Head of caudate nucleus (tissue), 42 donors: ENCODE measurements at places on chromosomes 2 and 18.
A peak's percentile ranks its signal among the peaks of the same experiment; 100 is the strongest.

DNA sequence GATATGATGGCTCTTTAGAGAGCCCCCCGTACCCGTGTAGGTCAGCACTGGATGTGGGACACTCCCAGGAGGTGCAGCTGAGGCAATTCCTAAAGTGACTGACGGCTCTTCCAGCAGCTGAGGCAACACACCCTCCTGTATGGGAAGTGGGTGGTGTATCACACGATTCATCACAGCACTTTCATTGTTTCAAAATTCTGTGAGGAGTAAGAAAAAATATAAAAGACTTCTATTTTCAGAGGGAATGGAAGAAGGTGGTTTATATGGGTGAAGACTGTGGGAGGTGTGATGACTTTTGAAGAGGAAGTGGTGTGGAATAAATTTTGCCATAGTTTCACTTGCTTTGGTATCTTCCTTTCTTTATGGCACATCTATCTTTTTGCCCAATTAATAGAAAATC is 22.3 kb downstream of the QPCT start:
- DNase-seq: peak; percentile 71

- DNase-seq: no peak
Observed at GRCh38 chr2:234403074-234403473, 93.8 kb downstream of the ARL4C start.

DNA sequence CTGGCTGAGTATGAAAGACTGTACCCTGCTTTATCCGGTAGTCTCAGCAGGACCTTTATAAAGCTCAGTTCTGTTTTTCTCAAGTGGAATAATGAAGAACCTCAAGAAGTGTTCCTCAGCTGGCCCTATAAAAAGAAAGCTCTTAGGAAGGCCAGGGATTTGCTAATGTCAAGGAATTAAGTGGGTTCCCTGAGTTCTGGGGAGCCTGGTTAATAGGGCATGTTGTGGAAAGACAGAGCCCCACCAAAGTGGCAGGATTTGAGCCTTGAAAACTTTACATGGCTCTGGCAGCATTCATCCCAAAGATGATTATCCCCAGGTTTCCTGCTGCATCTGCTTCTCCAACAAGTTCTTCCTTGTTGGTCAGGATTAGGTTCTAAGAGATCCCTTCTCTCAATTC is 6.9 kb upstream of the DYSF start:
- no peak for DNase-seq

- DNase-seq: no peak
Observed at GRCh38 chr18:45547910-45548309, 67.4 kb upstream of the SLC14A2 start.

DNA sequence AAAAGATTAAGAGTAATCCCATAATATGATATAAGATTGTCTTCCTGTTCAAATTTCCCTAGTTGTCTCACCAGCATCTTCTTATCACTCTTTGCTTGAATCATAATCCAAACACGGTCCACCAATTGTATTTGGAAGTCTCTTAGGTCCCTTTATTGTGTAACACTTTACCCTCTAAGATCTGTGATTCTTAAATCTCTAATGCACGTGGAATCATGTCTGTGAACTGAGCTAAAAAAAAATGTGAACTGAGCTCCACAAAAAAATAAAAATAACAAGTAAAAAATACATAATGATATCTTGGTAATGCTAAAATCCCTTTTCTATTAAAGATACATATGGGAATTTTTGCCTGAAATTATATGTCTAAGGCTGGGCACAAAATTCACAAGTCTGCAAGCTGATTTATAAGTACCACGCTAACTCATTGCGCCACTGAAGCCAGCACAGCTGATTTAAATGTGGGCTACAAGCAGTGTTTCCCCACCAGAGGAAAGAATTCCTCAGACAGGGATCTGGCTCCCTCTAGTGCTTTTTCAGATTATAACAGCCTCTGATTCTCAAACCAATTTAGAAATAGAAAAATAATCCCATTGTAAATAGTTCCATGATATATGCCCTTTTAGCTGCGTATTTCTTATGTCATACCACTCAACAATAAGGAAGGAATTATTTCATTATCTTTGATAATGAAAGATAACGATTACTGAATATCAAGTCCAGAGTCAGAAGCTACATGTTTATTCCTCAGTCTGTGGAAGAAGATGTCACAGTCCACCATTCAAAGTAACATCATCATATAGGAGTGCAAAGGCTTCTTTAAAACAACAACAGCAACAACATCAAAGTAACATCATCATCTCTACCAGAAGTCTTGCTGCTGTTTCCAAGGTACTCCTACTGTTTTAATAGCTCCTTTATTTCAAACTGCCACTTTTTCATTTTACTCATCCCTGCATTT is 22.9 kb downstream of the RBM43 start:
- peak; percentile 69 for DNase-seq

GRCh38 chr2:102368461-102369109 is 13.0 kb downstream of the IL18R1 start:
- no peak for DNase-seq

GRCh38 chr2:16135196-16135912 is 195.0 kb downstream of the MYCN start:
- no peak for DNase-seq

DNA sequence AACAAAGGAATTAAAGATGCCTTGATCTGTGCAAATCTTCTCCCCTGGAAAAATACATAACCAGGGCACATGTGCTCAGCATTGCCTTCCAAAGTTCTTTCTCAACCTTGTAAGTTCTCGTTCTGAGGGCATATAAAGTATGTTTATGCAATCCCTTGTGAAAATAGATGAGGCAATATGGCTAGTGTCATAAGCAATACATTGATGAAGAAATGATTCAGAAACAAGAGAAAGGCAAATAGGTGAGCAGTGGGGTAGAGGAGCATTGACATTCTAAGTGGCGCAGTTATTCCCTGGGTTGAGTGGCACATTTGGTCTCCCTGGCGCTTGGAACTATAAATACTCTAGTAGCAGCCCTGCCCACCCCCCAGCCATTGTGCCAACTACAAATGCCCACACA is 57.4 kb upstream of the PGAP1 start:
- no peak for DNase-seq

- DNase-seq: no peak
Observed at GRCh38 chr2:83459456-83459855, 999.6 kb downstream of the SUCLG1 start.

- no peak for DNase-seq
Observed at GRCh38 chr2:34656632-34657031, 1057.5 kb upstream of the FAM98A start.

DNA sequence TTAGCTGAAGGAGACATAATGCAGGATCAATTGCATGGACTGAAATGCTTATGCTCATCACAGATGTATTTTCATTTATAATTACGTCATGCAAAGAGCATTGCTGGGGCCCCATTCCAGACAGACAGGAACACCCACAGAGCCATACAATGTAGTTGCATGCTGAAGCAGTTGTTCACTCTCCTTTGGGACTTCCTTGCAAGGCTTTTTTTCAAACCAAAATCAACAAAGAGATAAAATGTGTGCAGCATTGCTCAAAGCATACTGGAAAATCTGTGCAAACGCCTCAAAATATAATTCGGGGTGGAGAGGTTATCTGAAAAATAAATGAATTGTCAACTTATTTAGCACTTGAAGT is 463.2 kb downstream of the CDH2 start:
- no peak for DNase-seq

DNA sequence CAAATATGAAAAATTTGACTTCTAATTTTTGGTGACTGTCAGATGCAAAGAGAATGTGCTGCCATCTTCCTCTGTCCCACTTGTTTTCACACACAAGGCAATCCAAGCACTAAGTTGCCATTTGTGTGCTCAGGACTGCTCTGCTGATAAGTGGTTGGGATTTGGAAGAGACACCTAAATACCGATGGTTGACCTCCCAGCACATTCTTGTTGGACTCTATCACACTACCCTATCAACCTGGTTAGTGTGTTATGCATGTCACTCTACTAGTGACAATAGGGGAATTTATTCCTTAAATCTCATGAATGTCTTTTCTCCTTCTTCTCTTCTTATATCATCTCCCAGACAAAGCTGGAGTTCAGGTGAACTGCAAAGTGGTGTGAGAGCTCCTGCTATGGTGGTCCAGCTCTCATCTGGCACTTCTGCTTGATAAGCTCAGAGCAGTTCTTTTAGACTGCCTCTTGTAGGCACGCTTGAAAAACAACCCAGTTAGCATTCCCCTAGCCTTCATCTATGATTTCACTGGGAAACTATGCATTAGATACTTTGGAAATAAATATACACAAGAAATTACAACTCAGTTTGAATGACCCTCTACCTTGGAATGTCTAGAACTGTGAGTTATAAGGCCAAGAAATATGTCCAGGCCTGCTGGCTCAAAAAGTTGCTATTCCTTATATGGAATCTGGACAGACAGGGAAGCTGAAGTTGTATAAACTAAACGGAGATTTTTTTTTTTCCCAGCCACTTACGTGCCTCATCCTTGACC is 404.8 kb downstream of the MEIS1 start:
- DNase-seq: no peak

GRCh38 chr18:50218432-50219197 is 23.7 kb upstream of the MYO5B start:
- no peak for DNase-seq

DNA sequence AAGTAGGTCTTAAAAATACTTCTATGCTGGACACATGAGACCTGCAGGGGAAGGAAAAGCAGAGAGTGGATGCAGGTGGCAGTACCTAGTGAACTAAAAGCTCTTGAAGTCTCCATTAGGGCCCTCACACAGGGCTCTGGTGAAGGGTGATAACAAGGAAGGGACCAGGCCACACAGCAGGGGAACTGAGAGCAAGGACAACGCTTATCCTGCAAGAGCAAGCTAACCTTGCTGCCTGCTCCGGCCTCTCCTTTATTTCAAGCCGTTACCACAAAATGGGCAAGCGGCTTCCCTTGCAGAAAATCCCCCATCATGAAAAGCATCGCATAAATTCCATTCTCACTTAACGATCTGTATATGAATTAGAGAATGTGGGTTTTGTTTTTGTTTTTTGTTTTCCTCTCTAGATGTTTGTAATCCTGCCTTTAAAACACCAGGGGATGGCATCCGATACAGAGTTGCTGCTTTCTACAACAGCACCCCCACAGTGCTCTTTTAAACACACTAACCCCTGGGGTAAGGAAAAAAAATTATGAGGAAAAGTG is 64.5 kb downstream of the CACNB4 start:
- no peak for DNase-seq

DNA sequence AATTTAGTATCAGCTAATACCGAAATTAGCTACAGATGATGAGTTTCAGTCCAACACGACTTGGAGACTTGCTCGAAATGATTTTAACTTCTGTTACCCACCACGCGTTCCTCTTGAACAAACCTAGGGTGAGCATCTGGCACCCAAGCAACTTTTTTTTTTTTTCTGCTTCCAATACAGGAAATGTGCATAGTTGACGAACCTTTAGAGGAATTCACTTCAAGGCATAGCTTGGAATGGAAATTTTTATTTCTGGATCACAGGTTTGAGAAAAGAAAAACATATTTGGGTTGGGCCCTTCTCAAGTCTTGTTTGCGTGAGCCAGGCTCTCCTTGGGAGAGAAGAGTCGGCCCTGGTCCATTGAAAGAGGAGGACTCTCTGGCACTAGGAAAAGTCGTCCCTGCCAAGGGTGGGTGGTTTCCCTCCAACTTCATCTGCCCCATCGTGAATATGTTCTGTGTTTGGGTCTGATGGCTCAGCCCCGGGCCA is 37.4 kb upstream of the RPL31 start:
- DNase-seq: no peak

- peak; percentile 44 for DNase-seq
Observed at GRCh38 chr2:218406949-218407618, 7.4 kb downstream of the CTDSP1 start.

DNA sequence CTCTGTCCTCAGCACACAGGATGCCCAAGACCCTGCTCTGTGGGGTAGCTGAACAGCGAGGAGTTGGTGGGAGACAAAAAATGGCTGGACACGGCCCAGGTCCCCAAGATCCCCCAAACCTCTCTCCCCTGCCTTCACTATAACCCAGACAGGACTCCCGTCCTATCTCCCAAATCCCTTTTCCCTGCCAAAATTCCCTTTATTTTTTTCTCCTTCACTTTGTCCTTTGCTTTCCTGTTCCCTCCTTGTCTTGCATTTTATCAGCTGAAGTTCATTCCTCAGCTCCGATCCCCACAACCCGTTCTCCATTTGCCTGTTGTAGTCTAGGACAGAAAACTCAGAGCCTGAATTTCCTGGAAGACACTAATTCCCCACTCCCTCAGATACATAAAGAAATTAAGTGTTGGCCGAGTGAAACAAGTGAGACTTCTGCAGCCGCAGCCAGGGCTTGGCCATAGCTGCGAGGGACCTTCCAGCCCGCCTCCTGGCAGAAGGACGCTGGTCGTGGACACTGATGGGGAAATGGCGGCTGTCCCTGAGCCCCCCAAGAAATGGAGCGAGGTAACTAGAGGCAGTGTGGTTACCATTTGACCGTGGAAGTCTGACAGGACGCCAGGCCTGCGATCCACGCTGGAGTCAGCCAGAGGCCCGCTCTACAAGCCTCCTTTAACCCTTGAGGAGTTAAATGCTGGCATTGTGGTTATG is 173.6 kb downstream of the BCL2 start:
- DNase-seq: no peak

DNA sequence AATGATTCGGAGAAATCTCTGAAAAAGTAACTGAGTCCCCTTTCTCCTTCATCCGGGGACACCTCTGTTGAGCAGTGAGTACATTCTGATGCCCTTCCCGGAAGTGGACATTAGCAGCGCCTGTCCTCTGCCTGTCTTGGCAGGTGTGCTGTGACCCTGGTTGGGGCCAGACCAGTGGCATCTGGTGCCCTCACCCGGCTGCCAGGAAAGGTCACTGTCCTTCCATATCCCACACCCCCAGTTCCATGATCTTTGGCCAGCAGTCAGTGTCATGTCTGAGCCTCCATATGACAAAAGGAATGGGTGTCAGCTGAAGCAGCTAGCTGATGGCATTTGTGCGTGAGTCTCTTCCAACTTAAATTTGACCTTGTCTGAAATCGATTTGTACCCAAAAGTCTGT is 128.1 kb downstream of the NCK2 start:
- no peak for DNase-seq

DNA sequence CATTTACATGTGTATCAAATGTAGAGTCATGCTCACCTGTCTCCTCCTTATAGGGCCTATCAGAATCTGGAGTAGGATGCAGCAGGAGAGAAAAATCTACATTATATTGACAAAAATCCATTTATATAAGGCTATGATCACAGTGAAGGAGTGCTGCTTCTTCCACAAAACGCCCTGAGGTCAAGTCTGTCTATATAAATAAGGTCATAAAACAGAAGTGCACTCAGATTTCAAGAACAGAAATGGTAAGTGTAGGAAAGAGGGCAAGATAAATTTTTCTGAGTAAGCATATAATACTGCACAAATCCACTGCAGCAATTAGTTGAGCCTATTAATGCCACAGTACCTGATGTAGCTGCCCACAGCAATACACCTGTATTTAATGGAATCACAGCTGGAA is 51.8 kb downstream of the COL5A2 start:
- DNase-seq: no peak

- DNase-seq: peak; percentile 25
Observed at GRCh38 chr2:28359222-28360057, 33.2 kb upstream of the FOSL2 start.

GRCh38 chr2:105134081-105134480 is 96.2 kb downstream of the MRPS9 start:
- no peak for DNase-seq

- no peak for DNase-seq
Observed at GRCh38 chr18:55422456-55423180, 165.4 kb downstream of the TCF4 start.

- DNase-seq: no peak
Observed at GRCh38 chr2:220552790-220553535, 925.5 kb downstream of the SLC4A3 start.

GRCh38 chr18:48003426-48004349 is 73.2 kb upstream of the SMAD2 start:
- DNase-seq: no peak

GRCh38 chr2:43001787-43002468 is 209.5 kb upstream of the HAAO start:
- DNase-seq: no peak

- no peak for DNase-seq
Observed at GRCh38 chr2:97878865-97879264, 116.9 kb downstream of the TMEM131 start.
